ENCODE measurements at places on chromosomes 5 and 9.

- DNase-seq = no peak
Measured at GRCh38 chr5:5539590-5539989, 117.1 kb downstream of the ICE1 start.

GRCh38 chr9:130142641-130143040 lies 29.6 kb upstream of the NCS1 start:
- DNase-seq = no peak

GRCh38 chr9:129108083-129108804 lies 2.3 kb downstream of the CRAT start:
- DNase-seq = no peak

- DNase-seq = no peak
Measured at GRCh38 chr5:90424245-90424644, 14.7 kb upstream of the CETN3 start.

DNA sequence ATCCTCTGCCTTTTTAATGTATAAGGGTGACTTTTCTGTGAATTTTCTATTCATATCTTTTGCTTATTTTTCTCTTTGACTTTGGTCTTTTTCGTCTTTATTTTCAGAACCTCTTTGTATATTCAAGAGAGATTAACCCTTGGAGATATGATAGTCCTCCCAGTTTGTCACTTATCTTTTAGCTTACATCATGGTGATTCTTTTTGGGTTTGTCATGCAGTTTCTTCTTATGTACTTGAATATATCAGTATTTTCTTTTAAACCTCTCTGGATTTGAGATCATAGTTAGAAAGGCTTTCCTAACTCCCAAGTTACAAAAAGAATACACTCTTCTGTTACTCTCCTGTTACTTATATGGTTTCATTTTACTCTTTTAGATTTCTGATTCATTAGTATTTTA lies 27.5 kb upstream of the GPR21 start:
- DNase-seq = no peak
